ENCODE measurements at places on chromosomes 5 and 9. TPM values are rescaled to one million over a fixed set of nuclear protein-coding genes. Genes with fewer than 3 reads are reported as not detected.

GRCh38 chr5:10913841-10914240 is 152.8 kb upstream of the DAP start:
- no peak for DNase-seq

- no peak for DNase-seq
Measured at GRCh38 chr5:154741415-154741814, 13.8 kb upstream of the LARP1 start.

The PRSS3 gene
- total RNA-seq = 3.3 TPM

- peak; percentile 75 for DNase-seq
Measured at GRCh38 chr9:122213589-122214413, 15.0 kb downstream of the LHX6 start.

DNA sequence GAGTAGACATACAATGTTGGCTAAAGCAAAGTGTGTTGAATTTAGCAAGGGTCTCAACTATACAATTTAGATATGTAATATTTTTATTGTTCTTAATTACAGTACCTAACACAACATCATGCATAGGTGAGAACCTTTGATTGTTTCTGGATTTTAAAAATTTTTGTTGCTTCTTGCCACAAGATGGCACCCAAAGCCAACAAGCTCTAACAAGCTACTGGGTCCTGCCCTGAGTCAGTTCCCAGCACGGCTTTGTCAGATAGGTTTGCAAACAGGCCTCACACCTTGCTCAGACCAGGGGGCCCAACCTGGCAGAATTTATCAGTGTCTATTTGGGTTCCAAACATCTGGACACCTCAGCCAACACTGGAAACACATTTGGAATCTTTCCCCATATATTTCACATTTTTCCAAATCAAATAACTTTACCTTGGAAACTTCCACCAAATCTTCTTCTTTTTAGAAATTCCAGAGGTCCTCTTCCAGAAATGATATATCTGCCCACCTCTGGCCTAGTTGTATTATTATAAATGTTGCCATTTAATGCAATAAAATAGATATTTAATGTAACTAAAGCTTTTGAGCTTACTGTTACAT is 49.5 kb upstream of the EGFLAM start:
- DNase-seq = peak; percentile 57

DNA sequence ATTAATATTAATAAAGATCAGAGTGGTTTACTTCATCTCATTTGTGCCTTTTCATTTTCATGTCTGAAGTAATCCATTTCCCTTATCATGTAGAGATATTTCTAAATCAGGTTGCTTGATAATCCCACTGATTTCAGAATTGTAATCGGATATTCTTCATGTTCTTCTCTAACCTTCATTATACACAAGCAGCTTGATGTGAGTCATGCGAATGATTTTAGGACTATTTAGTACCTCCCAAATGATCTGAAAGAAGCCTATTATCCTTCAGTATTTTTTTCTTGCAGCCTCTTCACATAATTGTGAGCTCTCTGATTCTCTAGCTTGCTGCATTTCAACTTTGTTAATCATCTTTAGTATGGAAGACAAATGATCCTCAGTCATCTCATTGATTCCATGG is 182.0 kb downstream of the GIN1 start:
- no peak for DNase-seq

DNA sequence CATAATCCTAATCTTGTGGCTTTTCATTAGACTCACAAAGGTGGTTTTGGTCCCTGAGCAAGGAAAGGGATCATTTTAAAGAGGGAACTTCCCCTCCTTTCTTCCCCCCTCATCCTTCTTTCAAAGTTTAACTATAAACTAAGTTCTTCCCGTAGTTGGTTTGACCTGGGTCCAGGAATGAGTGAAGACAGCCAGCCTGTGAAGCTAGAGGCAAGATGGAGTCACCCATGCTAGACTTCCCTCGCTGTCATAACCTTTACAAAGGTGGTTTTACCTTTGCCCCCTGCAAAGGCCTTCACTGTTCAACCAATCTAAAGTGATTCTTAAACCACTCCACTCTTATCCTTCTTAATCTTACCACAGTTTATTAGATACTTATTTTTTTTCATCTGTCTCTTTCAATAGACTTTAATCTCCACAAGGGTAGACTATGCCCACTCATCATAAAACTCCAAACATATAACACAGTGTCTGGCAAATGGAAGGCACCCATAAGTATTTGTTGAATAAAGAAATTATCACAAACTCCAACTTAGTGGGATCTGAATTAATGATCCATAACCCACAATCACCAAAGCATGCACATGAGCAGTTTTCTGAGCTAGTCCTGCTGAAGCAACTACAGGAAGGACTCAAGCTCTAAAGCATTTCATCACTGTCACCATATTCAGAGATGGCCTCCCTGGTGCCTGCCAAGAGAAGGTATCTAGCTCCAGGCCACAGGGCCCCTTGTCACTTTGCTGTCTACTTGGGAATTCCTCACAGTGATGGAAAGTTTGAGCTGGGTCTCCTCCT is 369.0 kb downstream of the SPOCK1 start:
- no peak for DNase-seq

- DNase-seq = no peak
Measured at GRCh38 chr5:59189472-59190244, 606.8 kb downstream of the RAB3C start.

DNA sequence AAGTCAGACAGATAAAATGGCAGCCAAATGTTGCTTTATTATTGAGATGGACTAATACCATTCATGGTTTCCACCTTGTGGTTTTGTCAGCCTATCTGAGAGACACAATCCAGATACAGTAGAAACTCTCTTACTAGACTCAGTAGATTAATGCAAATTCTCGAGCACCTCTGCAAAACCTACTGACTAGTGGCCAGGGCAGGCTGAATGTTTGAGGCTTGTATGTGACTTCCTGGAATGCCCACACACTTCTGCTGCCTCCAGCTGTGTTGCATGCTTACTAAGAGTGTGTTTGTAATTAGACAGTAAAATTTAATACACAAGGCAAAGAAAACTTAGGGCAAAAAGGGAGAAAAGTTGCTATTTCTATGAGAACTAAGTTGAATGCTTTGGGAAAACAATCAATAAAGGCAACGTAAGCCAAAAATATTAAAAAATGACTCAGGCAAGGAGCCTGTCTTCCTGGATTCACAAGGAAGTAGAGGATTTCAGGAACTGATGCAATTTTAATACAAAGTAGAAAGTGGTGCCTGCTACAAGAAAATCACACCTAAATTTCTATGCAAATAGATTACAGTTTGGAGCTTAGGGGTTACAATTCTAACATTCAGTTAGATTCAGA is 30.2 kb upstream of the CCNG1 start:
- no peak for DNase-seq

The TRIP13 gene
- 34.3 TPM for total RNA-seq

DNA sequence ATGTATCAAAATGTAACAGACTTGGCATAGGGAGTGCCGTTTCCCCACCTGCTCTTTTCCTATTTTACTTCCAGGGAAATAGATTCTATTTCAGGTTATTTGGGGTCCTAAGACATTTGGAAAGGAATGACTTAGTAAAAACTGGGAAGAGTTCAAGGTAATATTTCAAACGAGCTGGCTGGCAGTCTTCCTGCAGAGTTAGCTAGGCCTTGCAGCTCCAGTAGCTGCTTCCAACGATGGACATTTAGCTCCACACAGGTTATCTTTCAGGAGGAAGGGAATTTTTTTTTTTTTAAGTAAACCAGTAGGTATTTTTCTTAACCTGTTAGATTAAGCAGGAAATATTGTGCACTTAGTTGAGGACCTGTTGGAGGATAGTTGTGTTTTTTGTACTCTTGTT is 45.2 kb downstream of the TLE4 start:
- peak; percentile 36 for DNase-seq

DNA sequence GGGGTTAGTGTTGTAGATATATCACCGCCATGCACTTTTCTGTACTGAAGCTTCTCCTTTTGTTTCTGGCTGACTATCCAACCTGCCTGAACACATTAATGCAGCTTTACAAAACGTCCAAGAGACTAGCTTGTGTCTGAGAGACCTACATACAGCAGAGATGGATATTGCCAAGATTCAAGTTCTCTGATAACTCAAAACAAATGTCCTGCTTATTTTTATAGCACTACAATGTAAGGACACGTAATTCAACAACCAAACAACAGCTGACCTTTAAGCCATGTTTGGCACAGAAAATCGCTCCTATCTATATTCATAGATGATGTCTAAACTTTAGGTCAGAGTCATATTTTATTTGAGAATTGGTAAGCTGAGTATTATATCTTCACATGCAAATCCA is 76.2 kb upstream of the NTRK2 start:
- DNase-seq = no peak

The FBLL1 gene
- 11.5 TPM for total RNA-seq

DNA sequence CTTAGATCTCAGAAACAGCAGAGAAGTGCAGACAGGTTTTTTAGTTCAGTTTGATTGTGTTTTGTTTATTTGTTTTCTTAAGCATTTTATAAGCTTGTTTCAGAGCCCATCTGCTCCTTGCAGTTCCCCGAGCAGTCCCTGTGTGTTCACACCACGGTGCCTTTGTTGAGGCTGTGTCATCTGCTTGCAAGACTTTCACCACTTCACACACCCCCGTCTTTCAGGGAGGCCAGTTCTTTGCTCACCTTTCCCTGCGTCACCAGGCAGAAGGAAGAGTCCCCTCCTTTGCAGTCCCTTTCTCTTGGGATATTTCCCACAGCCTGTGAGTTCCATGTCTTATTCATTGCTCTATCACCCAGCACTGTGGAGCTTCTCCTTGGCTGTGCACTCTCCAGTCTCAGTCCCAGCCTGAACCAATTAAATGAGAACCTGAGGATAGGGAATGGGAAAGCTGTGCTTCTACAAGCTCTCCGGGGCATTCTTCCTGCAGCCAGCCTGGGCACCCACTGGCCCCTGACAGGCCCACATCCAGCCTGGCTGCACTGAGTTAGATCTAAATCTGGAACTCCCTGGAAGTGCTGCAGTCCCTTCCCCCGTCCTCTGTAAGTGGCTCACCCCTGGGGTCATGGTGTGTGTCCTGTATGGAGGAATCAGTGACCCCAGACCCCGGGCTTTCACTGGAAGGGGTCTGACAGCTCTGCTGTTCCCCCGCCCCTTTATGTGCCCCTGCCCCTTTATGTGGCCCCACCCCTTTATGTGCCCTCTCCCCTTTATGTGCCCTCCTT is 5.5 kb downstream of the MVB12B start:
- DNase-seq = no peak

The SPAAR gene
- total RNA-seq = 69.8 TPM

- no peak for DNase-seq
Measured at GRCh38 chr9:117160254-117160653, 254.6 kb downstream of the ASTN2 start.

The GLRA1 gene
- not detected for total RNA-seq

GRCh38 chr9:20872340-20872977 is 159.0 kb downstream of the HACD4 start:
- DNase-seq = no peak

The DDX46 gene
- total RNA-seq = 53.0 TPM

GRCh38 chr9:31259824-31260223 is 1124.6 kb upstream of the ACO1 start:
- no peak for DNase-seq

DNA sequence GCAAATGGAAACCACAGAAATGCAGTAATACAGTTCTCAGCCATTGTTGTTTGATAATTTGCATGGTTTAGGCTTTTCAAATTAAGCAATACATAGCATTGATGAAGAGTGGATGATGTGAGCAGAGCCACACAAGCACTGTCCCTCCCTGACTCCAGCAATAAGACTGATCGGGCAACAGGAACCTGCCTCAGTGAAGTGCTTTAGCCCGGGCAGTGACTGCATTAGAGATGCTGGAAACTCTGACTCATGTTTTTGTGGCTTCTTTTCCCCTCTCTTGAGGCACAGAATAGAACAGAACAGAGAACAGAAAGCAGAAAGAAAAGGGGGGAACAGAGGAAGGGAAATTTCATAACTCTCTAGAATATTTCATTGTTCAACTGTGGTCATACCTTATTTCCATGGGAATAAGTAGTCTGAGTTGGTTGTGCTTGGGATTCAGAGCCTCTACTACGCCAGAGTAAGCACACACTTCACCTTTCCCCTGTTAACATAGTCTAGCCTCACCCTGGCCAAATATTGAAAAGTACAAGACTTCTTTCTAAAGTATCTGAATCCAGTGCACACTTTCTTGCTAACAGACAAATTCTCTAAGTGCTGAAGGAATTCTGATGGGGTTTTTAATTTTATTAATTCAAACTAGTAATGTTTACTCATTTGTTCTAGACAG is 164.8 kb upstream of the VCAN start:
- no peak for DNase-seq

DNA sequence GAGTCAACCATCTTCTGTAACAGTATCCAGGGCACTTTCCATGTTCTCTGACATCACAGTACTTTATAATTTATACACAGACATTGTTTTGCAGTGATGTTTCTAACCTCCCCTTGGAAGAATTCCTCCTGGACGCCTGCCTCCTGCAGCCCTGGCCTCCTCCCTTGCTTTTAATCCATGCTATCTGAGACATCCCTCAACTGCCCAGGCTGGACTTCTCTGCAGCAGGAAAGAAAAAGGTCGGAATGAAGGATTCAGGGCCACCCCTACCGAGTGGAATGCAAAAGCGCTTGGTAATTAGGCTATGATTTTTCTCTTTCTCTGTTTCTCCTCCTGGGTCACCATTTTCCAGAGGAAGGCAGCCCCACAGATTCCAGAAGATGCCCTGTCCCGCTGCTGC is 47.0 kb upstream of the SHC3 start:
- no peak for DNase-seq

The GRK6 gene
- 57.0 TPM for total RNA-seq

DNA sequence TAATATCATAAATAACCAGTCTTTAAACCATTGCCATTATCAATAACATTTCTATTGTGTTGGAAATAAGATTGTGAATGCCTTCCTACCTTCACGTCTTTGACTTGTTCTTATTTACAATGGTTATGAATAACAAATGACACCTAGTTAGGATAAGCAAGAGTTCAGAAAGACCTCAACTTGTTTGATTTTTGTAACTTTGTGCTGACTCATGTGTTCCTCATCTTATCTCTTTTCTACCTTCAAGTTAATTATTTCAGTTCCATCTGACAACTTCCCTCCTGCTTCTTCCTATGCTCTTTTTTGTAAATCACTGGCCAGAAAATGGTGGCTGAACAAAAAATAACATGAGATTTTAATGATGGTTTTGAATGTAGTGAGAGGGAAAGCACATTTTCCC is 538.5 kb upstream of the TUSC1 start:
- no peak for DNase-seq

The THBS4 gene
- 18.3 TPM for total RNA-seq

The ENTPD8 gene
- 2.2 TPM for total RNA-seq

- DNase-seq = peak; percentile 10
Measured at GRCh38 chr9:93261735-93262523, 78.0 kb downstream of the WNK2 start.

- no peak for DNase-seq
Measured at GRCh38 chr9:94921092-94921471, 194.6 kb downstream of the AOPEP start.

DNA sequence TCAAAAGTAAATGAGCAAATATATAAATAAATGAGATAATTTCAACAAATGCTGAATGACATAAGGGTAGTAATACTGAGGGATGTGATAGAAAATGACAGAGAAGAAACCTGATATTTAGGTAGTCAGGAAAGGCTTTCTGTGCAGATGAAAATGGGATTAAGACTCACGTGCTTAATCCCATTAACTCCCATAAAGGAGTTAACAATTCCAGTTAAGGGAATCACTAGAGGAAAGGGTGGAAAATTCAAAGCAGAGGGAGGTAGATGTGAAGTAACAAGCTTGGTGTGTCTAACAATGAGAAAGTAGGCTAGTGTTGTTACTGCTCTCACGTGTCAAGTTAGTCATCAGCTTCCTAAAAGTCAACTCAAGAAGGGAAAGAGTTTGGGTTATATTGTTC is 90.5 kb upstream of the TRIM32 start:
- DNase-seq = no peak

GRCh38 chr5:18881615-18882014 is 1106.4 kb downstream of the CDH18 start:
- no peak for DNase-seq

GRCh38 chr5:13248253-13248652 is 696.2 kb downstream of the DNAH5 start:
- DNase-seq = no peak
